ENCODE measurements at places on chromosomes 7 and 10. TPM values are rescaled to one million over a fixed set of nuclear protein-coding genes. Genes with fewer than 3 reads are reported as not detected.
A peak's percentile ranks its signal among the peaks of the same experiment; 100 is the strongest.

IL15RA gene
- total RNA-seq: 9.6 TPM

DNA sequence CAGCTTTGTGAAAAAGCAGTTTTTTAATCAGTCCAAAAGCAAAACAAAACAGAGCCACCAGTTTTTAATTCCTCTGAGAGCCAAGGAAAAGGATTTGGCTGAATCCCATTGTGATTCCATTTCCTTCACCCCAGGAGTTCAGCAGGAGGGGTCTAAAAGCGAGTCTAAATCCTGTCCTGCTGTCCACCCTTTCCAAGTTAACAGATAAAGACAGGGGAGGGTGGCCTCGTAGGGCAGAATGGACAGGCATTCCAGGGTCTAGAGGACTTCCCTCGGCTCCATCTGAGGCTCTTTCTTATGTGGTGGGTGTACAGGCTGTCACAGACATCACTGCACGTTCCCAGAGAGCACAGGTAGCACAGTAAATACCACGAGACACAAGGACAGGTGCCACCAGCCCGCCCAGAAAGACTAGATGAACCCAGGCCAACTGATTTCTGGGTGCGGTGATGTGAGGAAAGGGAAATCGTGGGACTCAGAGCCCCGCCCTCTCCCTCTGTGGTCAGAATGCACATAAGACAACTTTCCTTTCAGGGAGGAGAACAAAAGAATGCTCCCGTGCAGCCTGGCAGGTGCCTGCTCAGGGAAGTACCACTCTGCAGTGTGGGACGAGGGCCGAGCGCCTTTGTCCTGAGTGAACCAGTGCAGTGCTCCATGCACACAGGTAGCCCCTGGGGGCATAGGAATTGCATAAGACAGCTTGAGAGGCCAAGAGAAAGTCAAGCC lies 119.7 kb downstream of the ABLIM1 start:
- no peaks in the 10 kb centered on the region for H3K27me3 ChIP-seq
- no peak overlapping the region for H3K4me3 ChIP-seq
- H3K36me3 ChIP-seq: peaks cover 41% of the 10 kb centered on the region
- peak overlapping the region; percentile 46 for H3K27ac ChIP-seq
- no peak for DNase-seq

DNA sequence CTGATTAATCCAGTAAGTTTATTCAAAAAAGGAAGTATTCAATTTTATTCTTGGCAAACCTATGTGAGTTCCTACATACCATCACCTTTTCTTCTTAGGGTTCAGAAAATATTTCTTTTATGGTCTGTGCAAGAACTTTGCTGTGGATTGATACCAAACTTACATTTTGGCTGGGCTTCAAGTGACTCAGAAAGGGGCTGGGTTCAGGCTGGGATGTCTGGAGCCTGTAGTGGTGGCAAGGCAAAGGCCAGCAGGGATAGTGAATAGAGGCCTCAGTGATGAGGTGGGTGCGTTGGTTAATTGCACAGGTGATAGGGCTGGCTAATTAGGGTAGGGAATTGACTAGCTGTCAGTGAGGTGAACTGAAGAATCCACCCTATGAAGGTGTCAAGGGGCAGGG lies 40.2 kb upstream of the ATXN7L1 start:
- DNase-seq: no peak
- no peaks in the 10 kb centered on the region for H3K4me1 ChIP-seq
- H3K27ac ChIP-seq: no peak overlapping the region
- no peak overlapping the region for H3K4me3 ChIP-seq

DNA sequence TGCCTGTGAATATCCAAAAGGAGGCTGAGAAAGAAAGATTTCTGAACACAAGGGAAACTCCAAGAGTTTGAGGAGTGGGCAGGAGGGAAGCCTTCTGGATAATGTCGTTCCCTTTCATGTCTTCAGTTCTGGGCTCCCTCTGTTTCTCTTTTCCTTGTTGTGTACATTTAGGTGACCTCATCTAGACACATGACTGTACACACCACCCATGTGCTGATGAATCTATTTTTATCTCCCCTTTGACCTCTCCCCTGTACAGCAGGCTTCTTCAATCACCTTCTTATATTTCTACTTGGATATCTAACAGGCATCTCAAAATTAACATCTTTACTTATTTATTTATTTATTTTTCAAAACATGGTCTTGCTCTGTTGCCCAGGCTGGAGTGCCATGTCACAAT lies 363.1 kb downstream of the GATA3 start:
- H3K27ac ChIP-seq: no peak overlapping the region
- H3K36me3 ChIP-seq: no peaks in the 10 kb centered on the region
- H3K27me3 ChIP-seq: no peaks in the 10 kb centered on the region
- H3K4me3 ChIP-seq: no peak overlapping the region
- DNase-seq: no peak
- H3K4me1 ChIP-seq: no peaks in the 10 kb centered on the region

DNA sequence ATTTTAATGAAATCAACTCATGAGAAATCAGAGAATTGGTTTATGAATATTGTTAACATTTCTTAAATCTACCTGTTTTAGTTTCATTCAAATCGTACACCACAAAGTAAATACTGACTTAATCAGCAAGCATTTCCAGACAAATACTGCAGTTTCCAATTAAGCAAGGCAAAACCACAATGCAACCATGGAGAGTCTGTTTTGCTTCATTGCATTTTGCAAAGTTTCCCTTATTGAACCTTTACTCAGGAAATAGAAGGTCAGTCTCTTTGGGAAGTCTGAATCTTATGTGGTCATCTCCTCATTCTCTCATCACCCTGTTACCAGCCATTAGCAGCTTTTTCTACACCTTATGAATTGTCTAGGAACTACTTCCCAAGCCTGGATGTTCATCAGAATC lies 400.5 kb downstream of the IPMK start:
- H3K4me3 ChIP-seq: no peak overlapping the region
- no peak for DNase-seq
- no peak overlapping the region for H3K27ac ChIP-seq
- H3K36me3 ChIP-seq: no peaks in the 10 kb centered on the region
- H3K4me1 ChIP-seq: no peaks in the 10 kb centered on the region

DNA sequence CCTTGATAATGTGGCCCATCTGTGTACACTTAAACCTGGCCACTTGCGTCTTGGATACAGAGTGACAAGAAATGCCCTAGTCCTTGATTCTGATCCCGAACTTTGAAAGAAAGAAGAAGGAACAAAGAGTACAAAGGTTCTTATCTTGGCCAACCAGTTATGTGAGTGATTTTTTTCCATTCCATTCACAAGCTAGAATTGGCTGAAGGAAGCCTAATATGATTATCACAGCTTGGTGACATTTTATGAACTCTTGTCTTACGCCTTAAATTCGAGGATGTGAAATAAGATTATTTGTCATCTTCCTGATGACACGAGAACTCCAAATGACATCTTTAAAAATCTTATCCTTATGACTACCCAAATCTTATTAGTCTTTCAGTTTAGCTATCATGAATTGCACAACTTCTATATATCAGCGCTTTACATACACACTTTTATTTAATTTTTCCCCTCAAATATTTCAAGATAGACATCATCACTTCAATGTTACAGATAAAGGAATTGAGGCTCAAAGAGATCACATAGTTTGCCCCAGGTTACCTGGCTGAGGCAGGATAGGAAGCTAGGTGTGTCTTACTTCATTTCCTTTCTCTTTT lies 13.0 kb upstream of the SP4 start:
- no peaks in the 10 kb centered on the region for H3K36me3 ChIP-seq
- H3K27ac ChIP-seq: no peak overlapping the region
- H3K4me1 ChIP-seq: no peaks in the 10 kb centered on the region
- H3K27me3 ChIP-seq: no peaks in the 10 kb centered on the region
- DNase-seq: no peak
